ENCODE measurements at places on chromosomes 3 and 15.

DNA sequence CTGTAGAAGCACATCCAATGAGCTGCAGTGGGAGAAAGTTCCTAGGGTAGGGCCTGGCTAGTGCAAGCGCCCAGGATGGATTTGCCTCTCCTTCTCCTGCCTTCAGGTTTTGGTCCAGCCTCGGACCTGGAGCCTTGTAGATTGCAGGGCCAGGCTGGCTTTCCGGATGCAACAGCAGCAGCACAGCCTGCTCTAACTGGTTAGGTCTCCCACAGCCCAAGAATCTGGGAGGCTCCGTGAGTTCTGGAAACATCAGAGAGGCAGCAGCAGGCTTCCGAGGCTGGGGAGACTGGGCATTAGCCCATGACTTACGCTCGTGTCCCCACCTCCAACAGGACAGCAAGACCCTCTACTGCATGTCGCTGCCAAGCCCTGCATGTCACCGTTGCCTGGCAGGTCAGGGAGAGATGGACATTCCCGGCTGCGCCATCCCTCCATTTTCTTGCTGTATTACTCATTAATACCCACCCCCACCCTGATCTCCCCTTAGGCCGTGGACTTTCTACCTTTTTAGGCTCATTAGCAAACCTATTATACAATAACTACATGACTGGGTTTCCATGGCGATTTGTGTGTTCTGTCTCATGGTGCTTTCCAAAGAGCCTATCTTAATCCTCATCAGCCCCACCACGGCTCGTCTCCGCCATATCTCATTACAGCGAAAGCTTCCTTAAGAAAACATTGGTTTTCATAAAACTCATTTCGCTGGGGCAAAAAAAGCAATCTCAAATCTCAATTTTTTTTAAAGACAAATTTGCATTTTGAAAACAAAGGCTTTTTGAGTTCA is 40.9 kb upstream of the RGMA start:
- no peak for DNase-seq

DNA sequence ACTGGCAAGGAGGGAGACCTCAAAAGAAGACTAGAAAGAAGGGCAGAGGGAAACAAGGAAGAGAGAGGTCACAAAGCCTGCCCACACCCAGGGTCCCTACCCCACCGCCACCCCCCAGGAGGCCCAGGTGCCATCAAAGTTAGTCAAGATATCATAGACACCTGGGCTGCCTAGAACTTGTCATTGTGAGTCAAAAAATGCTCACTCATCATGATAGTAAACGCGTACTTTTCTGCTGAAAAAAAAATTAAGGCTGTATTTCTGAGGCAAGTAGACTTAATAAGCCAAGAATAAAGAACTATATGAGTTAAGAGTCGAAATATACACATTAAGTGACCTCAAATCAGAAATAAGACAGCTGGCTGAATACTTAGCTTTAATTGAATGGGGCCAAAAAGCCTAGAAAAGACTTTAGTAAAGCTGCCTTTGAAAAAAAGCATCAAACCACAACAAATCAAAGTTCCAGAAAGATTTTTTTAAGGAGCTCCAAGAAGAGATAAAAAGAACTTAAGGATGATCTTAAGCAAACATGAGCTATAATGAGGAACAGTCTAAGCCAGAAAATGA is 415.5 kb upstream of the PPP2R3A start:
- no peak for DNase-seq

GRCh38 chr3:113266738-113267137 is 55.4 kb downstream of the BOC start:
- no peak for DNase-seq

DNA sequence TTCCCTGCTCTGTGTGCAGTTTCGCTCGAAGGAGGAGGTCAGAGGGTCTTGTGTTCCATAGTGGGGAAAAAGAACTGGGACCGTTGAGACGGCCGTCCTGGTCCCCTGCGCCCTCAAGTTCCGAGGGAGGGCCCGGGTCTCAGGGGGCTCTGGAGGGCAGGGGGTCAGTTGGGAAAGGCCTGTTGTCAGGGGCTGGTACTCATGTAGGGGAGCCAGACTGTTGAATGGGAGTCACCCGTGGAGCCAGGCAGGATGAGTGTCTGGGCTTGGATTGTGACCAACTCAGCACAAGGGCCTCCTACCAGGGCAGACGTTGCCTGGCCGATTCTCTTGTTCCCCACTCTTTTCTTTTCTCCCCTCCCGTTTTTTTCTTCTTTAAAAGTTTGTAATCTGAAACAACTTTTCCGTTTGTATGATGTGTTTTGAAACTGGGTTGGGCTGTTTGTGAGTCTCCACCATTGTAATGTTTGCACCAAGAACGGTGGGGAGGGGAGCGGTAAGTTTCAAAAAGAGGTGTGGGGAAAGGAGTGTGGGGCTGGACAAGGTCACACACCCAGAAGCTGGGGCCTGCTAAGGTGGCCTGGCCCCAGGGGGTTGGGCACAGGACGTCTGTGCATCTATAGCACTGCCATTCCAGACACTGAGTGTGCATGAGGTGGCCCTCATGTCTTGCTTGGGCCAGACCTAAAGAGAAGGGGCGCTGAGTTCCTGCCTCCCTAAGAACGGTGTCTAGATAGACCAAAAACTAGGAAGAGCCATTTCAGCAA is 1.1 kb downstream of the CMTM7 start:
- DNase-seq = no peak

DNA sequence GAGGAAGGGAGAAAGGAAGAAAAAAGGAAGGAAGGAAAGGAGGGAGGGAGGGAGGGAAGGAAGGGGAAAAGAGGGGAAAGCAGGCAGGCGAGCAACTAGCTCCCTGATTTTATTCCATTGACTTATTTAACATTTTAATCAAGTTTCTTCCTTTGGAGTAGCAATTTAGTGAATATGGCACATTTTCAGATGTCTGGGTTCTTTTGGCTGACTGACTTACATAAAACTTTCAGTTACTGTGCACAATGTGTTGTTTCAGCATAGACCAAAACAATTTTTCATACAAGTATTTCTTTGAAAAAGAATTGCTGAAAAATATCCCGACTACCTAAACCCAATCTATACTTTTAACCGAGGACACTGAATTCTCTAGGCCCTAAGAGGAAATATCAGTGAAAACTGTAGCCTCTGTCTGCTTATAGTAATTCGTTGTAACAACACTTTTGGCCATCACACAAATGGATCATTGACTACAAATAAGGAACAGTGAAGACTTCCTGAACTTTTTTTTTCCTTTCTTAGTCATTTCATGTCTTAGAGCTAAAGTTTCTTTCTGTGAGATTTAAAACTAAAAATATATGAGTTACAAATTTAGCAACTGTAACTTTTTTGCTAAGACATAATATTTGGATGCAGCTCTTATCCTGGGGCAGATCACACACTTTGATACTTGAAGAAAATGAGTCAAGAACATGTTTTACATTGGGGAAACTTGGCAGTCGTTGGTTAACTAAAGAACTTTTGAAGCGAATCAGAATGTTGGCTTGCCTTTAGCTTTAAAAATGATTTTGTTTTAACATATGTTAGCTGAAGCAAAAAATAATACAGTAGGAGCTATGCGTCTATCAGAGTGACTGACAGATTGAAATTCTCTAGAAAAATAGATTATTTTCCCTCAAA is 79.6 kb downstream of the SOX2 start:
- DNase-seq = no peak

- no peak for DNase-seq
These were observed 49.9 kb downstream of the NMD3 start for GRCh38 chr3:161270991-161271390.

GRCh38 chr15:64191971-64192830 is 29.4 kb upstream of the PPIB start:
- DNase-seq = no peak

GRCh38 chr3:160927620-160928019 is 171.6 kb downstream of the PPM1L start:
- DNase-seq = no peak

- DNase-seq = no peak
These were observed 7.0 kb downstream of the XIRP1 start for GRCh38 chr3:39185326-39185958.

GRCh38 chr3:111434941-111435622 is 106.9 kb upstream of the CD96 start:
- DNase-seq = no peak

DNA sequence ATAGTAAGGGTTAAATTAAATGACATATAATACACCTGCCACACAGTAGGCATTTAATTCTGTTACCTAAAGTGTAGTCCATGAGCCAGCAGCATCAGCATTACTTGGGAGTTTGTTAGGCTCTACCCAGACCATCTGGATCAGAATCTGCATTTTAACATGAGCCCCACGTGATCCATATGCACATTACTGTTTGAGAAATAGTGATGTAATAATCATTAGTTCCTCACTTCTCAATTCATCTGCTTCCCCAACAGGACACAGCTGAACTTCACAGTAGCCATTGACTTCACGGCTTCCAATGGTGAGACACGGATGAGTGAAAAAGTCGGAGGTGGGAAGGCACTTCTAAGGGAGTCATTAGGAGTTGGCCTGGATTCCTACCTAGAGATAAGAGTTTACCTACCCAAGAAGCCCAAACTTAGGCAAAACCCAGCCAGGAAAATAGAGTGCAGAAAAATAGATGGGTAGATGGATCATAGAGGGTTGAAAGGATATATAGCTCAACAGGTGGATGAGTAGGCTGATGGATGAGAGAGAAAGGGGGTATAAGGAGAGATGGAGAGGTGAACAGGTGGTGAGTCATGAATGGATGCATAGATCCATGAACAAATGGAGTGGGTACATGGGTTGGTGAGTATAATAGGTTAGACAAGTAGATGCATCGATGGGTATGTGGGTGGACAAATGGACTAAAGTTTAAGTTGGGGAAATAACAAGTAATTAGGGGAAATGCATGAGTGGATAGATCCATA is 13.3 kb downstream of the CPNE9 start:
- DNase-seq = no peak
